ENCODE measurements at places on chromosomes 5 and 9.

DNA sequence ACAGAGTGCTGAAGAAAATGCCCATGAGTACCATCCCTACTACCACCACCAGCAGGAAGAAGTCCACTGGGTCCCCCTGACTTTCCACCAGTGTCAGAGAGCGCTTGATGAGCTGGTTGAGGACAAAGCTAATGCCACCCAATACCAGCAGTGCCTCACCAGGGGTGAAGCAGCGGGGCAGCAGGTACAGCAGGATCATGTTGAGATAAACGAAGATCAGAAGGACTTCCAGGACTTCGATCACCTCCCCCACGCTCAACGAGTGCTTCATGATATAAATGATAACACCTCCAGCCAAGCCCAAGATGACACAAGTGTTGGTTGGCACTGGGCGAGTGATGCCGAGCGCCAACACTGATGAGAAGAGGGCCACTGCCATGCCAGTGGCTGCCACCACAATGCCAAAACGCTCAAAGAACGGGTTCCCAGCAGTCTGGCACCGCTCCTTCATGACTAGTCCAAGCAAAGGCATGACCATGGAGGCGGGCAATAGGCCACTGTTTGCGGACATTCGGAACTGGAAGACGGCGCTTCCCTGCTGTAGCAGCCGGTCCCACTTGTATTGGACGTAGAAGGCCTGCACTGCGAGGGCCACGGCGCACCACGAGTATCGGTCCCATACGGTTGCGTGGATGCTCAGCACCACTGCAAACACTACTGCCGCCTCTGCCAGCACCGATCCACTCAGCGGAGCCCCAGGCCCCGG is 679 bp downstream of the DOLK start:
- no peak for DNase-seq

GRCh38 chr9:68794898-68795297 is 89.9 kb downstream of the PIP5K1B start:
- no peak for DNase-seq

DNA sequence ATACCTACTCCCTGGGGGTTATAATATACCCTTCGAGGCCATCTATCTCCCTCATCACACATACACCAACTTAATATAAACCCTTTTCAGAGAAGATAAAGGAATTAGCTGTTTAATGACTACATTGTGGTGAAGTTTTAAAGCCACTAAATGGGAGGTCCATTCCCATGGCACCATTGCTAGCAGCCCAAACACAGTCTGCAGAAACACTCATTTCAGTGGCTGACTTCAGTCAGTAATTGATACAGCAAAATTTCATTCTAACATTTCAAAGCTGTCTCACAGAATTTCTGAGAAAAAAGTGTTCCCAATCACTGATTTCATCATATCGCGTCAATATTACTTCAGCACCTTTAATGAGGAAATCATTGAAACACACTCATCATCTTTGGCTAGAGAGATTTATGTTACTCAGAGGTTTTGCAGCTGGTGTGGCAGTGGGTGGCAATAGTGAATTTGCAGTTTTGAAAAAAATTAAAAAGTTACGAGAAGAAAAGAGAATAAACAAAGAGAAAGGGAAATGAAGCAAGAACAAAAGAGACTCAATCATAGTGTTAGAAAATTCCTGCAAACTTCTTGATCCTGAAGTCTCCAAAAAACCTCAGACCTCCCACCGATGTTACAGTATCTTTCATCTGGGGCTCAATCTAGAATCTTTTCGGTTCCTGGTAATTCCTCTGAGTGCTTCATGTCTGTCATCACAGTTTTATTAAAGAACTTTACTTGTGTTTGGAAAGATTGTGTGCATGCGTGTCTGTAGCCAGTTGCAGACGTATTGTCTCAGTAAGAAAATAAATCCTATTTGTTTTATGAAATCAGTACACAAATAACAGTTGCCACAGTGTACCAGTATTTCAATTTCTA is 105.0 kb downstream of the ERCC6L2 start:
- no peak for DNase-seq

DNA sequence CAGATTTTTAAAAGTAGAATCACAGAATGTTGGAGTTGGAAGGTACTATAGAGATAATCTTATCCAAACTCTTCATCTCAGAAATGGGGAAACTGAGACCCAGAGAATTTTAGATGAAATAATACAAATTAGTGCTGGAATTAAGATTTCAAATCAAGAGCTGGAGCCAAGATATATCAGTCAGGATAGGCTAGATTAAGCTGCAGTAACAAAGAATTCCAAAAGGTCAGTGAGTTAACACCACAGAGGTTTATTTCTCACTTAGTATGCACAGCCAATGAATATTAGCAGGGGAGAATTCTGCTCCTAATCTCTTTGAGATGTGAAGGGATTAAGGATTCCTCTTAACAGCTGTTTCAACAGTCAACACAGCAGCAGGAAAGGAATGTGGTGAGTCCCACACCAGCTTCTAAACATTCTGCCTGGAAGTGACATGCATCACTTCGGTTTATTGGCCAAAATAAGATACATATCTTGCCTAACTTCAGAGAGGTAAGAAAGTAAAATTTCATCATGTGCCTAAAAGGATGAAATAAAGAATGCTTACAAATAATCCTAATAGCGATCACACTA is 136.8 kb downstream of the FRMD3 start:
- DNase-seq: no peak

- DNase-seq: no peak
Measured at GRCh38 chr9:37370968-37371563, 51.4 kb upstream of the GRHPR start.

DNA sequence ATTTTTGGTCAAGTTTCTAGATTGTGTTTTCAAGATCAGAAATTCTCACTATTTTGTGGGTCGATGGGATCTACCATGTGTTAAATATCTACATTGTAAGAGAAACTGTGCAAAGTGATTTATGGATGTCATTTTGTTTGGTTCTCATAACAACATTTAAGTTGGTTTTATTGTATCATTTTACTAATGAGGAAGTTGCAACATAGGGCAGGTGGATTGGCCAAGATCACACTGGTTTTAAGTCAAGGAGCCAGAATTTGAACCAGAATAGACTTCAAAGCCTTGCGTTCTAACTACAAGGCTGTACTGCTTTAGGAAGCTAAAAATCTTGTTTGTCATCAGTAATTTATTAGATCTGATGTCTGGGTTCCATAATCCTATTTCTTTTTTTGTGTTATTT is 23.4 kb downstream of the SH3TC2 start:
- DNase-seq: no peak

GRCh38 chr9:93107151-93107824 is 11.3 kb downstream of the CARD19 start:
- no peak for DNase-seq

GRCh38 chr5:175718401-175719108 is 60.7 kb downstream of the HRH2 start:
- no peak for DNase-seq

- DNase-seq: no peak
Measured at GRCh38 chr5:80959768-80960442, at the start of gene RASGRF2. TSS of gene RASGRF2 (plus strand) at chr5:80960363. CDS start at chr5:80960739, 376 bp downstream.

DNA sequence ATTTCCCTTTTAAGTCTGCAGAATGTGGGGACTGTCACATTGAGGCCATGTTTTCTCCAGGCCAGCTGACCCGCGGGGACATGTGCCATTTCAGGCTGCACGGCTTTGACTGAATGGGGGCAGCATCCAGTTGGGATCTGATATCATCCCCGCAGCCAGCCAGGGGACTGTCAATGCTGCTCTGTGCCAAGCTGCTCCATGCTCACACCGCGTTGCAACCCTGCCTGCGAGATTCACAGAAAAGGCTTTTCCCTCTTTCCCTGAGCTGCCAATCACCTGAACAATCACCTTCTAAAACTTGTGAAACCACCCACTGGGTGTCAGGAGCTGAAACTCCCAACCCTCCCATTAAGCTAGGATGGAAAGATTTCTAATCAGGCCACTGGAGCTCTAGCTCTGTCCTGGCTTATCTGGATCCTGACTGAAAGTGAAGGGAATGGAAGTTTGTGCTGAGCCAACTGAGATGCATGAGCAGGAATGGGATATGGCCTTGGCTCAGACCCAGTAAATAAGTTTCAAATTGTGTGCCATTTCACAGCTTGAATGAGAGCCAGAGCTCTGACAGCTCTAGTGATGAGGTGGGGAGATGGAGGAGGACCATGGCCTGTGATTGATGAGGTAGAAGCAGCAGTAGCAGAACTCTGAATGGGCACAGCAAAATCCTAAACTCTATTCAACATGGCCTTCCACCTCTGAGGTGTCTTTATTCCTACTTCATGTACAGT is 34.5 kb upstream of the ZNF366 start:
- DNase-seq: no peak

- DNase-seq: no peak
Measured at GRCh38 chr9:121645003-121645402, 6.4 kb upstream of the DAB2IP start.

- no peak for DNase-seq
Measured at GRCh38 chr9:33153666-33154065, 13.5 kb downstream of the B4GALT1 start.

DNA sequence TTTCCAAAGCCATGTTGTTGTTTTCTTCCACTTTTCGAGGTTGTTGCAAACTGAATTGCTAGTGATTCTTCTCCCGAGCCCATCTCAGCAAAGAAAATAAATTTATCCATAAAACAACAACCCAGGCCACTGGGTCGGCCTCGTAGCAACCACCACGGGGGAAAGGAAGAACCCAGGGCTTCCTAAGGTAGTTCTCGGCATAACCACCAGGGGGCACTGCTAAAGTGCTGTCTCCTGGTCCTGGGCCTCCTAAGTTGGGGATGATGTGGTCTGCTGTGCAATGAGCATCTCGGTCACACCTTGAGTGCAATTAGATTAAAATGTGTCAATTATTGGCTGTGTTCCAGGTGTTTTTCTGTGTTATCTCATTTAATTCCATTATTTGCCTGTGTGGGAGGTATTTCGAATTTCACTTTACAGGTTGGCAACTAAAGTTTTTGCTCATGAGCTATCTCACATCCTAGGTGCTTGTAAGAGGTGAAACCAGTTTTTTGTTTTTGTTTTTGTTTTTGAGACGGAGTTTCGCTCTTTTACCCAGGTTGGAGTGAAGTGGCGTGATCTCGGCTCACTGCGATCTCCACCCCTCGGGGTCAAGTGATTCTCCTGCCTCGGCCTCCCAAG is 102.8 kb upstream of the DAP start:
- no peak for DNase-seq

DNA sequence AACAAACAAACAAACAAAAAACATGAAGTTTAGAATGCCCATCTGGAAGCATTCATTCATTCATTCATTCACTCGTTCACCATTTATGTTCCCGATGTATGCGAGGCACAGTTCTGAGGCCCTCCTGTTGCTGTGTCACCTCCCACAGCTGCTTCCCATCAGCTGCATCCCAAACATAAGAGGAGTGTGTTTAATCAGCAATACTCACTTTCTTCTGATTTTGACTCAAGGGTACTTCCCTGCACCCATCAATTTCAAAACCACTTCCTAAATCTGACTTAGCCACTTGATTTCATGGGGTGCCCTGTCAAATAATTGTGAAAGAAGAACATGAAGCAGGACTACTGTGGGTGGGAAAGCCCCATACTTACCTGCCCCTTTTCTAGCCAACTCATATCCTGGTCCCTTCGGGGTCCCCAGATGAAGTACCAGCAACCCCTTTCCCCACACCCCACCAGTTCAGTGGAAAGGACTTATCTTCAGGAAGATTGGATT is 128.0 kb upstream of the IL12B start:
- DNase-seq: no peak

DNA sequence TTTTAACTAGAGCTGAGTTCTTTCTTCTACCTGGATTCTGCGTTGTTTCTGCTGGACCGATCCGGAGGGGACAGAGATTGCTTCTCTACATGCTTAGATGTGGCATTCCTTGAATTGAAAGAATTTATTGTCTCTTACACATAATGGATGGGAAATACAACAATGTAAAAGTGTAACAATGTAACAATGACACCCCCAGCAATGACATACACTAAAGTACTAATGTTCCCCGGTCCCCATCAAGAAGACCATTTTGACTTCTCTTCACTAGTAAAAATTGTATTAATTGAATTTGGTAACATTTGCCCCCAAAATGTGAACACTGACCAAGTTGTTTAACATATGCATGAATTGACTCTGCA is 760.2 kb downstream of the TAF11L14 start:
- no peak for DNase-seq

DNA sequence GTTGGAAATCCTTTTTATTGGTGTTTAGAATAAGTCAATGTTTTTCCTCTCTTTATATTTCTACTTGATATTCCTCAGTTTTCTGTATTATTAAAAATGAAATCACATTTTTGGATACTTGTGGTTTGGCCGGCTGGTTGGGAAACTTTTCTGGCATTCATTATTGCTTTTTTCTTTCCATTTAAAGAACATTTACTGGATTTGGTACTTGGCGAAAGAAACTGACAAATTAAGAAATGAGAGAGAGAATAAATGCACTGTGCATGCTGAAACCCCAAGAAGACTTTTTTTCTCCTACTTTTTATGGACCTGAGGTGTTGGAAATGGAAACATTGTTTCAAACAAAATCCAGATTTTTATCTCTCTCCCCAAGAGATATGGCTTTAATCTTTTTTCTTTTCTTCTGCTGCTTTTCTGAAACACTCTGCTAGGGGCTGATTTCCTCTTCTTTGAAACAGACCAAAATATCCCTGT is 128.4 kb downstream of the SNX18 start:
- DNase-seq: no peak

DNA sequence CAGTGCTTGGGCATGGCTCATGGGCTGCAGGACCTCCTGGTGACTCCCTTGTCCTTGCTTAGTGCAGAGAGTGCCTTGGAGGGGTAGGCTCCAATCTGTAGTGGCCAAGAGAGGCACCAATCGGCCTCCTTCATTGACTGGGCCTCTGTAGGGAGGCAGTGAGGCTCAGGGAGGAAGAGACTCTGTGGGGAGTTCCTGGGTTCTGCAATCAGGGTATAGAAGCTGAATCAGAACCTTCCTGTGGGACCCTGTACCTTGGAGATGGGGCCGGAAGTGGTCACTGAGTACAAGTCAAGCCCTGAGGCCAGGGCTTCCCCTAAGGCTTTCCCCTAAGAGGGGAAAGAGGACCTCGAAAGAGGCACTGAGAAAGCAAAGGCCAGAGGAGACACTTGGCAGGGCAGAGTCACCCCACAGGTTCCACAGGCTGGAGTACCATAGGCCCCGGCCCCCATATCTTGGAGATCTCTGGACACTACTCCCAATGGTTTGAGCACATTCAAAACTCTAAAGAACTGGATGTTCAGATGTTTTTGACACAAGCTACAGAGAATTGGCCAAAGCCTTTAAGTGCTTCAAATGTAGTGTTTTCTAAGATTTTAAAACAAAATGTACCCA is 190.5 kb downstream of the HSPA4 start:
- no peak for DNase-seq

DNA sequence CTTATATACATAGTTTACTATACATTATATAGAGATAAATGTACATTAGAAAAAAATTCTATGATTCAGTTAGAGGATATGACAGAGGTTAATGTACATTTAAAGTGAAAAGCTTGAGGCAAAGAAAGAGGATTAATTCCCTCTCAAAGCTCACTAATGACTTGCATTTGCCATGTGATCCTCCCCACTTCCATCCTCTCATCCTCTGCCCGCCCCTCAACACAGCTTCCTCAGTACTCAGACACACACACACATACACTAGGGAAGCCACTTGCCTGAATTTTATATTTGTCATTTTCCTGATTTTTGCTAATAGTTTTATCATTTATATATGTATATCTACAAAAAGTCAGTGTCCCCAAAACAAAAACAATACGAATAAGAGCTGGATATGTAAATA is 764.5 kb downstream of the EFNA5 start:
- no peak for DNase-seq

- DNase-seq: no peak
Measured at GRCh38 chr5:53576674-53577073, 16.2 kb downstream of the NDUFS4 start.
